HT1080 (cell line): ENCODE measurements at places on chromosomes 7 and 10. TPM values are rescaled to one million over a fixed set of nuclear protein-coding genes. Genes with fewer than 3 reads are reported as not detected.
A peak's percentile ranks its signal among the peaks of the same experiment; 100 is the strongest.

DNA sequence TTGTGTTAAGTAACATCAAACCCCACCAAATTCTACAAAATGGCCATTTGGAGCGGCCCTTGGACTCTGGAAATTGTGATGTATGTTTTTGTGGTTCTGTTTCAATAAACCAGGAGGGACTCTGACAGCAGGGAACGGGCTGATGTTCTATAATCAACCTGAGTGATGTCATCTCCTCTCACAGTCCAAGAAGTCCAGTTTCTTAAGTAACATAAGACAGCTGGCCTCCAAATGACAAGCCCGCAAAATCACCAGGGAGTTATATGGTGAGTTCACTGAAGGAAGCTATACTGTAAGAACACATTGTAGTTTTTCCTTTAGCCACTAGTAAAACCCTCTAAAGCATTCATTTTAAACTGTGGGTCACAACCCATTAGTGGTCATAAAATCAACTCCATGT, 34.0 kb downstream of the GOT1 start:
- peak; percentile 64 for DNase-seq

DNA sequence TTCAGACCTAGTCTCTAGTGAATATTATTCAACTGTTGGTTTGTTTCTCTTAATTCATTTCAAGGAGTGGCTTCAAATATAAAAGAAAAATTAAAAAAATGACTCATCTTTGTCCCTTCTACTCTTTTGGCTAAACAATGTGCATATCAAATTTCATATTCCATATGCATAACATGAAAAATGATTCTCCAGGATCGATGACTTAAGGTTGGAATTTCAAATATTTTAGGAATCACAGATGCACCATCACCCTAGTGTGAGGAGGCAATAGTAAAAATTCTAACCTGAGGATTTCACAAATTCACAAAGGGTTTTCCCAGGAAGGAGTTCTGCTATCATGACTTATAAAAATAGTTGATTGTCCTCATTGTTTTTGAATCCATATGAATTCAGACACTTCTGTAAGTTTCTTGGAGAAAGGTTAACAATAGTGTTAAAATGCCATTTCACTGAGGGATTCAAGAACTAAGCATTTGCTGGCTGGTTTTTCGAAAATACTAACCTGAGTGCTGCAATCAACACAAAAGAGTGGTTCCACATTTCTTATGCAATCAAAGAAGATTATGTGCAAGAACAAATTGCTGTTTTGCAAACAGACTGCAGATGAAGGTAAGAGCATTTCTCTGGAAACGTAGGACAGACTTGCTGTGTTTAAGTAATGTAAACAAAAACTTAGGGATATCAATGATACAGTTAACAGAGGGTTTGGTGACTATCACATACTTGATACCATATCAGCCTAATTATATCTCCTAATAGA, 547.5 kb upstream of the LRRTM3 start:
- DNase-seq: no peak

- no peak for DNase-seq
These were observed 31.6 kb downstream of the WBP1L start for GRCh38 chr10:102775201-102775934.

- peak; percentile 52 for DNase-seq
These were observed 101.4 kb downstream of the SEMA3E start for GRCh38 chr7:83547526-83547925.

DNA sequence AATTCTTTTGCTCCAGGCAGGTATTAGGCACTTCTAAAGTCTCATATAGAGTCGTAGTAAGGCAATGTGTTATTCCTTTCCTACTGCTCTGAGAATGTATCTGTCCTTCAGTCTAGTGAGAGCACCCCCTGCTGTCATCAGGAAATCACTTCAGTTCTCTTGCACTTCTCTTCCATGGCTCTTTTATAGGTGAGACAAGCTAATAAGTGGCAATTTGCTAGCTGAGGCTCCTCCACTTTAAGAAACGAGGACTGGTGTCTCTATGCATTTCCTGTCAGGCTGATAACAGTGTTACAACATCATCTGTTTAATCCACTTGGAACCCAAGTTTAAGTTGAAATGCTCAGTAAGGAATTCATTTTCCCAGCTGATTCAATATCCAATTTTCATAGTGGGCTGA, 350.6 kb downstream of the TFEC start:
- DNase-seq: peak; percentile 28

DNA sequence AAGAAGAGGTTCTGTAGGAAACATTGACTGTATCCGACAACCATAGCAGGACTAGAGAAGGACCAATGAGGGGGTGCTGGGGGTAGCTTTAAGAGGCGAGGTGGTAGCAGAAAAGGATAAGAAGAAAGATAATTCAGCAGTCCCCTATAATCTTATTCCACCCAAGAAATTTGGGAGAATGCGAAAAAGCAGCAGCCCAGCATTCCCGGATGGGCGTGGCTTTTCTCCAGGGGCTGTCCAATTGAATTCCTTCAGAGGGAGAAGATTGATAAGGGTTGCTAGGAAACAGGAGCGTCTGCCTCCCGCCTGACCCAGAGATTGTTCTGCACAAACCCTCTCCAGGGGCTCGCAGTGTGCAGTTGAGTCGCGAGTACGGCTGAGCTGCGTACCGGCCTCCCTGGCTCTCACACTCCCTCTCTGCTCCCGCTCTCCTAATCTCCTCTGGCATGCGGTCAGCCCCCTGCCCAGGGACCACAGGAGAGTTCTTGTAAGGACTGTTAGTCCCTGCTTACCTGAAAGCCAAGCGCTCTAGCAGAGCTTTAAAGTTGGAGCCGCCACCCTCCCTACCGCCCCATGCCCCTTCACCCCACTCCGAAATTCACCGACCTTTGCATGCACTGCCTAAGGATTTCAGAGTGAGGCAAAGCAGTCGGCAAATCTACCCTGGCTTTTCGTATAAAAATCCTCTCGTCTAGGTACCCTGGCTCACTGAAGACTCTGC, at the start of gene GRM3:
GRM3 (plus strand) TSS at position 349 of the 721 bp plus-strand sequence. CDS start 121,237 bp downstream, outside the sequence.
- DNase-seq: peak; percentile 32

GRCh38 chr7:964401-965231, 10.1 kb upstream of the ADAP1 start:
- no peak for DNase-seq

- no peak for DNase-seq
These were observed 557.4 kb upstream of the ADARB2 start for GRCh38 chr10:2294739-2295138.

DNA sequence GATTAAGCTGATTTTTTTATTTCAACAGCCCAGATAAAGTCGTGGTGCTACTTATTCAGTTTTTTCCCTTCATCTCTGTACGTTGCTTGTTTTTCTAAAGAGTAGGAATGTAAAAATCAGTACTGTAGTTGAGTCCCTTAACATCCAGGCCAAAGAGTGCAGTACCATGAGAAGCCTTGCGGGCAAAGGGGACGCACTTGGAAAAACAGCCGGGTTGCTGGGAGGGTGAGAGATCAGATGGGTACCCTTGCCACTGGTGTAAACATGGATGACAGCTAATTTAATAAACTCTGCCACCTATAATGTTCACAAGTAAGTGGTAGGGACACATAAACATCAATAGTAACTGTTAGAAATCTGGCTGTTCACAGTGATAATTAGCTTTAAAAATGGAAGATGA, 175.9 kb downstream of the POU6F2 start:
- DNase-seq: no peak

CDC14C gene
- total RNA-seq: not detected in 2 replicates

SLC26A5 gene
- not detected in 2 replicates for total RNA-seq

GPRIN2 gene
- total RNA-seq: not detected in 2 replicates

CDNF gene
- 0.10 and 0.77 TPM in 2 replicates for total RNA-seq
